ENCODE measurements at places on chromosomes 2 and 18.

- DNase-seq: no peak
Observed at GRCh38 chr2:52520644-52521043, 1247.0 kb upstream of the CHAC2 start.

- no peak for DNase-seq
Observed at GRCh38 chr2:216555274-216555673, 56.6 kb downstream of the RPL37A start.

GRCh38 chr18:51522821-51523220 is 325.3 kb upstream of the MEX3C start:
- no peak for DNase-seq

DNA sequence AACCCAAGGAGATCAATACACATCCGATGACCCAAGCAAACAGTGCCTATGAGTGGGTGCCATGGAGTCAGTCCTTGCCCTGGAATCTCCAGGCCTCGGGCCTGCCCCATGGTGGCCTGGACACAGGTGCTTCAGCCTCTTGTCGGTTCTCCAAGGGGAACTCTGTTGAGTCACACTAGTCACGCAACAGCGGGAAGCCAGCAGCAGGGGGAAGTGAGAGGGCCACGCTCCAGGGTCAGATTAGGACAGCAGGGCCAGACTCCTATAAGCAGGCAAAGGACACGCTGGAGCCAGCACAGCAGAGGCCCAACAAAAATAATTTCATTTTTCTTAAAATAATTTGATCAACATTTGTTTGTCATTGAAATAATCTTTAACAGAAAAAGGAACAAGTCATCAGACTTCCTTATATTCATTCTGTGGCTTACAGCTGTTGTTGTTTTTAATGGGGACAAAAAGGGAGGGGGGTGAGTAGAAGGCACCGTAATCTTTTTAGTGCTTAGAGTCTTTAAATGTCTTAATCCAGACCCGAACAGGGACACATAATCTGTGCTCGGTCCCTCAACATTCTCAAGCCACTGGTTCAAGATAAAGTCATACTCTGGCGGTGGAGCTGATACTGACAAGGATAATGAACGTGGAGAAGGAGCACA is 16.4 kb upstream of the ARMC9 start:
- DNase-seq: no peak

- DNase-seq: peak; percentile 75
Observed at GRCh38 chr2:112055730-112056625, 909 bp downstream of the TMEM87B start.

Measured in left forelimb (tissue), 1 donor.